T-cell (primary cell): ENCODE measurements at places on chromosomes 3 and 15.

DNA sequence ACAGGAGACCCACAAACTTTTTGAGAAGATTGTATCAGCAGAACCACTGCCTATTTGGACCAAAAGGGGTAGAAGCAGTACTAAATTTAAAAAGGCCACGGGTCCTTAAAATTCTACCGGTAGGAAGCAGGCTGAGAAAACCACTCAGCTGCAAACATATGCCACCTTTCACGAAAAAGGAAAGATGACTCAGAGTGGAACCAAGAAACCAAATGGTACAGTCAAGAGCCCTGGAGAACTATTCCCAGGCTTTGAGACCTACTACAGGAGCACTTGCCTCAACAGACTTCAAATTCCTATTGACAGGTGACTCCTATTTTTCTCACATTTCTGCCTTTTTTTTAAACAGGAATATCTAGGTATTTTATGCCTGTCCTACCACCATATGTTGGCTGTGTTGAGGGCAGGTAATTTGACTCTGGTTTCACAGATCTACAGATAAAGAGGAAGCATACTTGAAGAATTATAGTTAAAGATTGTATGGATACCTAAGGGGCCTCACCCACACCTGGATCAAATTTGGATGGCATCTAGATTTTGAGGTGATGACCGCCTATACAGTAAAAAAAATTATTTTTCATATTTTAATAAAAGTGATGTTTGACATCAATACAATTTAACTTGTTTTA lies 10.1 kb downstream of the GOLIM4 start:
- H3K27me3 ChIP-seq = no peaks in the 10 kb centered on the region
- no peak overlapping the region for H3K27ac ChIP-seq
- DNase-seq = no peak
- H3K4me3 ChIP-seq = no peak overlapping the region

- H3K27ac ChIP-seq = no peak overlapping the region
- no peak overlapping the region for H3K4me3 ChIP-seq
- no peaks in the 10 kb centered on the region for H3K36me3 ChIP-seq
- H3K27me3 ChIP-seq = peaks cover 6% of the 10 kb centered on the region
- DNase-seq = no peak
These were observed 14.2 kb upstream of the U2SURP start for GRCh38 chr3:142987080-142987700.

- no peak for DNase-seq
- H3K27ac ChIP-seq = no peak overlapping the region
- H3K27me3 ChIP-seq = no peaks in the 10 kb centered on the region
- H3K4me1 ChIP-seq = no peaks in the 10 kb centered on the region
- no peaks in the 10 kb centered on the region for H3K36me3 ChIP-seq
These were observed 50.2 kb downstream of the KCNAB1 start for GRCh38 chr3:156170571-156170970.

DNA sequence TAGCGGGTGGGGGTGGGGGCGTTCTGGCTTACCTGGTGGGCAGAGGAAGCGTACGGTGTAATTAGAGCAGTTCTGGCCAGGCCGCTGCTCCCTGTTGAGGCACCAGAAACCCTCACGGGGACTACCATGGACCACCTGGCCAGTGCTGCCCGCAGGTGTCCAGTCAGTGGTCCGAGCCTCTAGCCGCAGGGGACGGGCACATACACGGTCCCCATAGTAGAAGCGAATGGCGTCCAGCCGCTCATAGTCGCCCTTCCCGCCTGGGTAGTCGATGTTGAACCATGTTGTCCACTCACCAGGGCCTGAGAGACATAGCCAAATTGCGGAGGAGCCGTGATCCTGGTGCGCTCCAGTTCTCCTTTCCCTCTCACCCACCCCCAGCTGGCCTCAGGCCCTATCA lies 4.5 kb downstream of the CILP start:
- H3K4me3 ChIP-seq = no peak overlapping the region
- H3K36me3 ChIP-seq = no peaks in the 10 kb centered on the region
- DNase-seq = no peak
- peaks cover 9% of the 10 kb centered on the region for H3K27me3 ChIP-seq

- H3K27me3 ChIP-seq = no peaks in the 10 kb centered on the region
- DNase-seq = no peak
- H3K4me1 ChIP-seq = no peaks in the 10 kb centered on the region
- no peak overlapping the region for H3K27ac ChIP-seq
- H3K36me3 ChIP-seq = no peaks in the 10 kb centered on the region
- no peak overlapping the region for H3K4me3 ChIP-seq
These were observed 166.4 kb downstream of the ATG7 start for GRCh38 chr3:11438646-11439045.

DNA sequence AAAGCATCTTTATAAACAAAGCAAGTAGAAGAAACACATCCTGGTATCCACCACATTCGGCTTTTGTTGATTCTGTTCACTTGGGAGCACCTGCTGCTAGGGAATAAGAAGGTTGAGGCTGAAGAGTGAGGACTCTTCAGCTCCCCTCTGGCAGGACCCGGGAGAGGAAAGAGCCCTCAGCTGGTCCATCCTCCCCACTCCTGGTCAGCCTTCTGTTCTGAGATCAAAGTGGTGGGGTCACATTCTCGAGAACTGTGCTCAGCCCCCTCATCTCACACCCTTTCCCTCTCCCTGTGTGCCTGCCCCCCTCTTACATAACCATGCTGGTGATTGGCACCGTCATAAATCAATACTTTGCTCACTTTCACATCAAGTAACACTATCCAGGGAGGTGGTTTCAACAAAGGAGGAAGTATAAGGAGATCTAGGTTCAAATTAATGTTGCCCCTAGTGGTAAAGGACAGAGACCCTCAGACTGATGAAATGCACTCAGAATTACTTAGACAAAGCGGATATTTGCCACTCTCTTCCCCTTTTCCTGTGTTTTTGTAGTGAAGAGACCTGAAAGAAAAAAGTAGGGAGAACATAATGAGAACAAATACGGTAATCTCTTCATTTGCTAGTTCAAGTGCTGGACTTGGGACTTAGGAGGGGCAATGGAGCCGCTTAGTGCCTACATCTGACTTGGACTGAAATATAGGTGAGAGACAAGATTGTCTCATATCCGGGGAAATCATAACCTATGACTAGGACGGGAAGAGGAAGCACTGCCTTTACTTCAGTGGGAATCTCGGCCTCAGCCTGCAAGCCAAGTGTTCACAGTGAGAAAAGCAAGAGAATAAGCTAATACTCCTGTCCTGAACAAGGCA lies at the start of gene NR1I2:
Gene NR1I2 (plus strand): TSS at position 772 of the 869 bp plus-strand sequence.
- H3K36me3 ChIP-seq = no peaks in the 10 kb centered on the region
- DNase-seq = no peak
- H3K27ac ChIP-seq = no peak within 1 kb of the TSS
- H3K4me1 ChIP-seq = no peaks in the 10 kb centered on the region
- H3K4me3 ChIP-seq = no peak within 1 kb of the TSS
- no peaks in the 10 kb centered on the region for H3K27me3 ChIP-seq

GRCh38 chr15:99511531-99511865 lies 54.3 kb upstream of the MEF2A start:
- H3K27ac ChIP-seq = no peak overlapping the region
- H3K27me3 ChIP-seq = no peaks in the 10 kb centered on the region
- H3K4me3 ChIP-seq = no peak overlapping the region
- DNase-seq = no peak

DNA sequence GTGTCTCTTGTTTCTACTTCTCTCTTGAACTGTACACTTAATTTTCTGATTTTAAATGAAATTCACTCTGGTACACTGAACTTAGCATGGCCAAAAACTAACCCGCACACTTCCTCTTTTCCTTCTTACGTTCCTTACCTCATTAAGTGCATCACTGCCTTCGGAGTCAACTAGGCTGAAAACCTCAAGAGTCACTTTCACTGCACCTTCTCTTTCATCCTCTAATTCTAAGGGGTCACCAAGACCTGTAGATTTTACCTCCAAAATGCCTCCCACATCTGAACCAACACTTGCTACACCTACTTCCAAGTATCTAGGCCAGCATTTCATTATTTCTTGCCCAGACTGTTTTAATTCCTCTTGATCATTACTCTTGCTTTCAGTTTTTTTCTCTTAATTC lies 6.6 kb downstream of the CBLB start:
- peaks cover 9% of the 10 kb centered on the region for H3K4me1 ChIP-seq
- H3K4me3 ChIP-seq = peak overlapping the region; percentile 3
- peak overlapping the region; percentile 8 for H3K27ac ChIP-seq
- DNase-seq = no peak
- H3K36me3 ChIP-seq = no peaks in the 10 kb centered on the region

DNA sequence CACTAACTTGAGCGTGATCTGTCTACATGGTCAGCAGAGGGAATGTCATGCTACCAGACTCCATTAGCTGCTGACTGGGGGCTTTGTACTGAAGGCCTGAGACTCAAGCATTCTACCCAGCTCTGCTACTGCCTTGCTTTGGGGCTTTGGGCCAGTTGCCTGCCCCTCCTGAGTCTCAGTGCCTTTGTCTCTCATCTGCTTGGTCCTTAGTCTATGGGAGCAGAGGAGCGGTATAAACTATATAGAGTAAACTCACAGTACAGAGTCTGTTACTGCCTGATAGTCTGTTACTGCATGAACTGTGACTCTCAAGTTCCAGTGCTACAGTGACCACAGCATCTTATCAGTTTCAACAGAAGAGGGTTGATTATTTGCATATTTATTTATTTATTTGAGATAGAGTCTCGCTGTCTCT lies 38.5 kb upstream of the C15orf39 start:
- no peak for DNase-seq
- no peaks in the 10 kb centered on the region for H3K27me3 ChIP-seq
- no peaks in the 10 kb centered on the region for H3K4me1 ChIP-seq
- no peak overlapping the region for H3K27ac ChIP-seq

- DNase-seq = no peak
- no peaks in the 10 kb centered on the region for H3K36me3 ChIP-seq
- peaks cover 4% of the 10 kb centered on the region for H3K27me3 ChIP-seq
- H3K4me3 ChIP-seq = no peak overlapping the region
These were observed 121.3 kb downstream of the RPLP1 start for GRCh38 chr15:69573815-69574475.

DNA sequence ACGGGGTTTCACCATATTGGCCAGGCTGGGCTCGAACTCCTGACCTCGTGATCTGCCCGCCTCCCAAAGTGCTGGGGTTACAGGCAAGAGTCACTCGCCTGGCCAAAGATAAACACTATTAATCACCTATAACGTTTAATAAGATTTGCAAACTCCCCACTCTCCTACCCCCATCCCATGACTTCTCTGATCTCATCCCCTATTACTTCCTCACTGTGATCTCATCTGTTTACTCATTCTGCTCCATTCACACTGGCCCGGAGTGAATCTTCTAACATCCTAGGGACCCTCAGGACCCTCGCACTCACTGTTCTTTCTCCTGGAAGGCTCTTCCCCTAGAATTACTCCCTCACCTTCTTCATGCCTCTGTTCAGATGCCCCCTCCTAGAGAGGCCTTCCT lies 78.9 kb downstream of the DGKG start:
- no peak overlapping the region for H3K4me3 ChIP-seq
- H3K27ac ChIP-seq = no peak overlapping the region
- H3K4me1 ChIP-seq = no peaks in the 10 kb centered on the region
- DNase-seq = no peak

- no peak for DNase-seq
- H3K27ac ChIP-seq = no peak overlapping the region
- H3K27me3 ChIP-seq = no peaks in the 10 kb centered on the region
- H3K4me1 ChIP-seq = no peaks in the 10 kb centered on the region
These were observed 22.1 kb downstream of the GABRR3 start for GRCh38 chr3:98012979-98013378.

DNA sequence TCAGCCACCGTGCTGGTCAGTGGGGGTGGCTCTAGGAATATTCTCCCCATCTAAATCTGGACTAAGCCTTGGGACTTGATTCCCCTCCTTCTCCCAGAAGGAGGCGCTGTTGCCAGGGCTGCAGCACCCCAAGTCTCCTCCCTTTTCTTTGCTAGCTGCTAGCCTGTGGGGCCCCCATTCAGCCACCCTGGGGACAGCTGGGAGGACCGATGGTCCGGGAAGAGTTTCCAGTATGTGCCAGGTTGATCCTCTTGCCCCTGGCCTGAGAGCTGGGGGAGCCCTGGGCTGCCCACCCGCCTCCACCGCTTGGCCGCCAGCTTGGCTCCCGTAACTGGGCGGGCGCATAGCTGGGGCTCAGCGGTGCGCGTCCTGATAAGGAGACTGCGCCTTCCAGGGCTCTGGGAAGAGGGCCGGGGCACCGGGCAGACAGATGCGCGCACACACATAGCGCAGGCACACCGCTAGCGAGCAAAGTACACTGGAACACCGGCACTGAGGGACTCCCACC lies 4.2 kb downstream of the SMAD6 start:
- H3K27me3 ChIP-seq = peaks cover 33% of the 10 kb centered on the region
- no peaks in the 10 kb centered on the region for H3K36me3 ChIP-seq
- H3K27ac ChIP-seq = no peak overlapping the region
- no peak for DNase-seq

- H3K4me3 ChIP-seq = no peak overlapping the region
- H3K27me3 ChIP-seq = no peaks in the 10 kb centered on the region
- DNase-seq = no peak
- no peaks in the 10 kb centered on the region for H3K4me1 ChIP-seq
- H3K27ac ChIP-seq = no peak overlapping the region
These were observed 68.6 kb downstream of the SLC6A6 start for GRCh38 chr3:14471016-14471415.

DNA sequence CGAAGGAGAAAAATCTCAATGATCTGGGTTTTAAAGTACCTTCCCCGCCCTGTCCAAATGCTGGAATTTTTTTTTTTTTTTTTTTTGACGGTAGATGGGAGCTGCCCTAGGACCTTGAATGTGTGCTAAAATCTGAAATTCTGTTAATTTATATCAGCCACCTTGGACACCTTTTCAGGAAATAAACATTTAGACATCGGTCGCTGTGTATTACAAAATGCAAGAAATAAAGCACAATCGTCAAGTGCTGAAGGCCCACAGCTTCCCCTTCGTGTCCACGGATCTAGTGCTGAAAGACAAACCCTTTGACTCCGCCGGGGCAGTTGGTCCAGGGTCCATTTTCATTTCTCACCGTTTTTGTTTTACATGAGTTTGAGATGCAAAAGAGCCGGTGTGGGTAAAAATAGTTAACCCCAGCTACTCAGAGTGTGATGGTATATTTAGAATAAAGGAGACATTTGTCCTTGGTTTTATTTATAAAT lies 90.2 kb upstream of the CHD2 start:
- no peaks in the 10 kb centered on the region for H3K36me3 ChIP-seq
- H3K4me3 ChIP-seq = peak overlapping the region; percentile 62
- DNase-seq = no peak
- H3K4me1 ChIP-seq = peaks cover 63% of the 10 kb centered on the region
- no peaks in the 10 kb centered on the region for H3K27me3 ChIP-seq

DNA sequence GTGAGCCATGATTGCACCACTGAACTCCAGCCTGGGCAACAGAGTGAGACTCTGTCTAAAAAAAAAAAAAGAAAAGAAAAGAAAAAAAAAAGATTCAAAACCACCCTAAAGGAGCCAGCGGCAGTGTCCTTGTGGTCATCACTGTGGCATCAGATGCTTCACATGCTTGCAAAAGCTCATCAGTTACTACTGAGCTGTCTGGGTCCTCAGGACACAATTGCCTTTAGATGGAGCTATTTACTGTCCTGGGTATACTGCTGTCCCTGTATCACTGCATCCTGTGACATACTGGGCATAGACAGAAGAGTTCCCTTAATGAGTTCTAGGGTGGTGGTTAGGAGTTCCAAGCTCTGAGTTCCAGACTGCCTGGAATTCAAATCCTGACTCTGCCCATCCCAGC lies 85.8 kb downstream of the LINGO1 start:
- peaks cover 13% of the 10 kb centered on the region for H3K27me3 ChIP-seq
- H3K36me3 ChIP-seq = no peaks in the 10 kb centered on the region
- H3K4me3 ChIP-seq = no peak overlapping the region
- no peak overlapping the region for H3K27ac ChIP-seq
- H3K4me1 ChIP-seq = no peaks in the 10 kb centered on the region
